ENCODE measurements at places on chromosomes 2 and 18.
A peak's percentile ranks its signal among the peaks of the same experiment; 100 is the strongest.

GRCh38 chr2:44778671-44779476 lies 162.6 kb upstream of the SIX3 start:
- DNase-seq: peak; percentile 35

DNA sequence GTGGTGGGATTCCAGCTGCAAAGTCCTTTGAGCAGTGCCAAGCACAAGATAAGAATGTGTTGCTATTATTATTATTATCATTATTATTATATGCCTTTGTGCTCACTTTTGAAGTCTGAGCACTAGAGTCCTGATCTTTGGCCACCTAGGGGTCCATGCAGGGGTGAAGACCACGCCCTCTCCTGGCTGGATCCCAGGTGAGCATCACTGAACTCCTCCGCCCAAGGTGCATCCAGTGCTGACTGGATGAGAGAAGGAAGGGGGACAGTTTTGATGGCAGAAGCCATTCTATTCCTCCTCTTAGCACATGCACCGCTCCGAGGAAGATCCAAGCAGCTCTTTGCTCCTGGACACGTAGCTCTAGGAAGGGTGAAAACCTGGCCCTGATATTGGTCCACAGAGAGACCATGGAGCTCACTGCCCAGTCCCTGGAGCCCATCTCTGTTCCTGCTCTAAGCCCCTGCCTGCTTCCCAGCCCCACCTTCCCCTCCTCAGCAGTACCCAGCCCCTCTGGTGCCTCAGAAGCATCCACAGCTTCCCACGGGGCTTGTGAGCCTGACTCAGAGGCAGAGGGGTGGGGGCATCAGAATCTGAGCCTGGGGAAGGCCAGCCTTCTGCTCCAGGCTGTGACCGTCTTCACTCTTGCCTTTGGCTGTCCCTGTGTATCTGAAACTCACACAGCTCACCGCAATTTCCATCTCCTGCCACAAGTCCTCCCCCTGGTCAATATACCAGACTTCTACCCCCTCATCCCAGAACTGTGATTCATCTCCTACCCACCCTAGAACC lies 45.4 kb downstream of the MCFD2 start:
- no peak for DNase-seq

GRCh38 chr2:32591669-32592463 lies 36.0 kb upstream of the TTC27 start:
- no peak for DNase-seq

DNA sequence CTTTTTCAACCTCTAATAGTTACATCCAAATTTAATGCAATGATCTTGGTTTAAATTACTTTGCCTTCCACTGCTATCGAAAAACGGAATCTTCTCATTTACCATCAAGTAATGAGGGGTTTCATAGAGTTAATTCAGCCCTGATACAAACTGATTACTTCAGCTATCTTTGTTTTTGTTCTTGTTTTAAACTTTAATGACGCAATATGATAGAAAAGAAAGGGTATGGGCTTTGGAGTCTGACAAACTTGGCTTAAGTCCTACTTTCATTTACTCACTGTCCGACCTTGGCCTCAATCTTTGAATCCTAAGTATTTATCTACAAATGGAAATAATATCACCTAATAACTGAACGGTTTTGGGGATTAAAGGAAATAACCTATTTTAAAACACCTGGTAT lies 16.1 kb downstream of the ADAM17 start:
- no peak for DNase-seq

- no peak for DNase-seq
These were observed 168.6 kb downstream of the ETAA1 start for GRCh38 chr2:67565761-67566160.

DNA sequence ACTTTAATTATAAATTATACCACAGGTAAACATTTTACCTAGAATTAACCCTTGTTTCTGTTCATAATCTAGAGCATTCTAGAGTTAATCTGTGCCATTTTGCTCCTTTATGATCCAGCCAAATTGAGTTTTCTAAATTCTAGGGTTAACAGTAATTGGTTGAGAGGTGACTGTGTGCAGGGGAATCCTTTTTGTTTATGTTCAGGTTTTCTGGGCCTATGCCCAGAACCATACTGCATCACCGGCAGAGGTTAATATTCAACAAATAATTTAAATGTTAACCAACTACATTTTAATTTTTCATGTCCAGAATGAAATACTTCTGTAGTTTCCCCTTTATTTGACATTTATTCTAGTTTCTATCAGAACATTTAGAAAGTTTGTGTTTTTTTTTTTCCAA lies 32.3 kb downstream of the CARF start:
- no peak for DNase-seq

GRCh38 chr18:49967171-49967570 lies 153.8 kb upstream of the ACAA2 start:
- DNase-seq: no peak

- no peak for DNase-seq
These were observed 34.4 kb downstream of the NEMP2 start for GRCh38 chr2:190500054-190500502.

GRCh38 chr2:43879261-43879660 lies 40.5 kb downstream of the ABCG8 start:
- no peak for DNase-seq

- no peak for DNase-seq
These were observed 74.1 kb upstream of the KLHL14 start for GRCh38 chr18:32846896-32847295.

GRCh38 chr2:152571048-152571766 lies 146.1 kb downstream of the PRPF40A start:
- no peak for DNase-seq

DNA sequence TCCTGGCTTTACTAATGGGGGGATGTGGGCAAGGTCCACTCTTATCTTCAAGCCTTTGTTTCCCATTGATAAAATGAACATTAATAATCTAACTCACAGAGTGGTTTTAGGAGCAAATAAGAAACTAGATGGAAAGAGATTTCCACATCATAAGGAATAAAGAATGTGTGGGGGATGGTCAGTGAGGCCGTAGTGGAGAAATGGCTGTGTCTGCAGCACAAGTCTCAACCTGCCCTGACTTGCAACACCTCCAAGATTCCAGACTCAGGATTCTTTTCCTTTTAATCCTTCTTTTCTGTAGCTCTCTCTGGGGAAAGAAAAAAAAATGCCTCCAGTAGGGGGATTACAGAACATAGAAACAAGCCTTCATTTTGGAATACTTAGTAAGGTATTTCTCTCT lies 124.2 kb upstream of the MEX3C start:
- no peak for DNase-seq

DNA sequence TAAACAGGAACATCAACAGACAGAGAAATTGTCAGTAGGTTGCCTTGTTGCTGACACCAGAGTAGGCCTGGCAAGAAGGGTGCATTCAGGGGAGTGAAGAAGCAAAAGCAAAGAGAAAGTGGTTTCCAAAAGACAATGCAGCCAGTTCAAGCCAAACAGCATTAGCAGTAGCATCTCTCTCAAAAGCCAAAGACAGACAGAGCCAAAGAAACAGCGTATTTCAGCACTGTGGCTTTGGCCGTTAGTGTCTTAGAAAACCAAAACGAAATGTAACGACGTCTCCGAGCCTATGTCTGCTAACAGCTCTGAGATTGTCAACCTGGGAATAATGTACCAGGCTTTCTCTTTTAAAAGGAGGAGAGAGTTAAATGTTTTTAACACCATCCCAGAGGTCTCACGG lies 178.6 kb downstream of the NRP2 start:
- DNase-seq: no peak

DNA sequence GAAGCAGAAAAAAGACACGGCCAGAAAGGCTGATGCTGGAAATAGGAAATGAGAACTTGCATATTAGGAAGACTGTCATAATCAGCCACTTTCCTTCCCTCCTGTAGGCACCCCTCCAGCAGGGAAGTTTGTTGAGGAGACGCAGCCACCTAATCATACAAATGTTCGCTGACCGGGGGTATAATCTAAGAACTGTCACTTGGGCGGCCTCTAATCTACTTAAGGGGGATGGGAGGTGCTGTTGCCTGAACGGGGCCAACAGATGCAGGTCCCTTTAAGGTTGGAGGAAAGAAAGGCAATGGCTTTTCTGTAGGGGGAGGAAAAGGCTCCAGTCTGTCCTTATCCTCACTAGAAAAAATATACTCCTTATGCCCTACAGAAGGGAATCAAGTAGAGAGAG lies 50.6 kb downstream of the DNAJC10 start:
- no peak for DNase-seq

DNA sequence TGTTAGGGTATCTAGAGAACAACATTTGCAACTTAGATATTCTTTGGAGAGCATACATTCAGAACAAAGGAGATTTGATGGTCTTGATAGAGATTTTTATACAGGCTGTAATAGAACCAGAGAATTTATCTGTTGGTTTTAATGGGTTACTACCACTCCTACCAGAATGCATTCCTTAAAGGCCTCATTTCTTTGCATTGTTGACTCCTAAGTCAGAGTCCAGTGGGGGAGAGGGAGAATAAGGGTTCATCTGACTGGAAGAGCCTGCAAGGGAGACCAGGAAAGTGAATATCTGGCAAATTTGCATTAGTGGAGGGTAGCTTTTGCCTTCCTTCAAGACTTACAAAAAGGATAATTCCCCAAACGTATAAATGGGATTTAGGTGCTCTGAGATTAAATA lies 29.7 kb downstream of the AGPS start:
- no peak for DNase-seq

GRCh38 chr18:63648241-63648640 lies 4.2 kb upstream of the SERPINB4 start:
- no peak for DNase-seq

GRCh38 chr2:190505696-190506095 lies 28.8 kb downstream of the NEMP2 start:
- no peak for DNase-seq

- DNase-seq: no peak
These were observed 201.2 kb downstream of the PIK3C3 start for GRCh38 chr18:42156281-42156680.

DNA sequence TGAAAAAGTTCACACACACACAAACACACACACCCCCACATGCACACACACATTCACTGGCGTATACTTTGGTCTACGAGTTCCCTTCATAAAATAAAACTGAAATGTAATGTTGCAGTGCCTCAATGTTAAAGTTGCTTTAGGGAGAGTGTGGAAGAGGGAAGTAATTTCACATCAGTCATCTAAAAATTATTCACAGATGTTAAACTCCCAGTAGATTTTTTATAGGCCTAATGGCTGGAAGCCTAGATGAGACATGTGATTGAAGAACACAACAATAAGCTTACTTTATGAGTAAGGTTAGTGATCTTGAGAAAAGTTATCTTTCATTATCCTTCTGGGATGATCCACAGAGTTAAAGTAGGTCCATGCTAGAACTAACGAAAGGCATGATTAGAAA lies 506.7 kb upstream of the CNTNAP5 start:
- DNase-seq: no peak

DNA sequence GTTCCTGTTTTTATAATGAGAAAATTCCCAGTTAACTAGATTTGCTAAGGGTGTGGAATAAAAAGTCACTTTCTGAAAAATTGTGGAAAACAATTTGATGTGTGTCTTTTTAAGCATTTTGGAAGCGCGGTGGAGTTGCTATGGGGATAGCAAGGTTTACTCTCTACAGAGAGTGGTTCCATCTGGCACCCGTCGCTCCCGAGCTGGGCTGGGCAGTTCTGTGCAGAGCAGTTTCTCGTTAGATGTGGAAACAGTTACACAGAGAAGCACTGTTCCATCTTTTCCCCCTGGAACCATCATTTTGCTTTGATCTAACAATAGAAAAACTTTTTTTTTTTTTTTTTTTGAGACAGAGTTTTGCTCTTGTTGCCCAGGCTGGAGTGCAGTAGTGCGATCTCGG lies 17.4 kb downstream of the LDLRAD4 start:
- no peak for DNase-seq

DNA sequence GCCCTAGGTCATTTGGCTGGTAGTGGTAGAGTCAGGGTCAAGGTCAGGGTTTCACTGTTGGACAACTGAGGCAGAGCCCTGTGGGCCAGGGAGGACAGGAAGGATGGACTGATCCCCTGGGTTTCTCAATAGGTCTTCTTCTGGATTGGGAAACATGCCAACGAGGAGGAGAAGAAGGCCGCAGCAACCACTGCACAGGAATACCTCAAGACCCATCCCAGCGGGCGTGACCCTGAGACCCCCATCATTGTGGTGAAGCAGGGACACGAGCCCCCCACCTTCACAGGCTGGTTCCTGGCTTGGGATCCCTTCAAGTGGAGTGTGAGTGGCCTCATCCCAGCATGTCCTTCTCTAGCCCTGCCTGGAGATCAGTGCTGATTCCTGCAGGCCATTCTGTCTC lies 18.1 kb downstream of the VIL1 start:
- DNase-seq: no peak

DNA sequence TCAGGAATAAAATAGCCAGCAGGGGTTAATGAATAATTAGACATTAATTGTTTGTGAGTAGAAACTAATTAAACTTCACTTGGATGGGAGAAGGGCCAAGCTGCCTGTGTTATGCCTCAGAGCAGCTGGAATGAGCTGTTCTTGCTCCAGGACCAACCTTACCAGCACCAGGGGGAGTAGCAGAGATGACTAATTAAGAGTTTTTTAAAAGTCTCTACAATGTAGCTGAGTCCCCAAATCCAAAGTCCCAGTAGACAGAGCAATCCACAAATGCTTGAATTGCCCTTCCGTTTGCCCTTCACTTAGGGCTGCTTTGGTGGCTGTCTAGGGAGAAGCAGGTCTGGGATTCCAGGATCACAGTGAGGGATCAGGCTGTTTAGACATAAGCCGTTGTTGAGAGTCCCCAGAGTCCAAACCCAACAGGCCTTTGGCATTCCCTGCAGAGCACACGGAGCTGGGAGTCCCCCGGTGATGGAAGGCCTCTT lies 59.4 kb downstream of the RHOB start:
- DNase-seq: no peak

DNA sequence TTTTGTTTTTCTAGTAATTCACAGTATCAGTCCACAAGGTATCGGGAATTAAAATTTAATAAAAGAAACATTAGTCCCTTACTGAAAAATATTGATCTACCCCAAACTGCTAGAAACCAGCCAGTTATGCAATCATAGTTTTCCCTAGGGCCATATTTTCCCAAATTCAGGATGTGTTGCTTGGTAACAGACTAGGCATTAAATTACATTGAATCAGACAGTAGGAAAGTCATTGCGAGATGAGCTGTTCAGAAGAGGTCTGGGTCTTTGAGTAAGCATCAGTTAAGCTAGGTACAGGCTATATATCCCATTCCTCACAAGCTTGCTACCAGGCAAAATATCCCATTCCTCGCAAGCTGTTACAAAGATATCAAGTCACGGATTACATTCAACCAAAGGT lies 123.0 kb upstream of the CCDC150 start:
- DNase-seq: no peak

DNA sequence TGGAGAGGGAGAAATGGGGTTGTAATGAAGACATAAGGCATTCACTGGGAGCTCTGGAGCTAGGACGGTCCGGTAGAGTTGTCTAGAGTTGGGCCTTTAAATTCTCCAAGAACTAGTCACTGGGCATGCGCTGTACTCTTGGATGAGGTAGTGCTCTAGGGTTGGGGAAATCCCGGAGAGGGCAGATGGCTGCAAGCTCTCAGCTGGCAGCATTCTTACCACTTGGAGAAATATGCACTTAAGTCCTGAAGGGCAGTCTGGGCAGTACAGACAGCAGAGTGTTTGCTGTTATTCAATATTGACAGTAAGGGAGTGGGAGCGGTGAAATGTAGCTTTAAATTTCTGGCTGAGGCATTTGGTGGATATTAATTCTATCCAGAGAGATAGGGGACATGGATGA lies 214.6 kb downstream of the RDH14 start:
- DNase-seq: no peak

All from SIG-M5 (cell line).